ENCODE measurements at places on chromosomes 12 and 14.
A peak's percentile ranks its signal among the peaks of the same experiment; 100 is the strongest.

- no peak for DNase-seq
These were observed 54.4 kb upstream of the BMP4 start for GRCh38 chr14:54010981-54011380.

- no peak for DNase-seq
These were observed 269.9 kb upstream of the SFSWAP start for GRCh38 chr12:131441060-131441396.

- no peak for DNase-seq
These were observed 12.5 kb upstream of the SAMD4A start for GRCh38 chr14:54554401-54554800.

DNA sequence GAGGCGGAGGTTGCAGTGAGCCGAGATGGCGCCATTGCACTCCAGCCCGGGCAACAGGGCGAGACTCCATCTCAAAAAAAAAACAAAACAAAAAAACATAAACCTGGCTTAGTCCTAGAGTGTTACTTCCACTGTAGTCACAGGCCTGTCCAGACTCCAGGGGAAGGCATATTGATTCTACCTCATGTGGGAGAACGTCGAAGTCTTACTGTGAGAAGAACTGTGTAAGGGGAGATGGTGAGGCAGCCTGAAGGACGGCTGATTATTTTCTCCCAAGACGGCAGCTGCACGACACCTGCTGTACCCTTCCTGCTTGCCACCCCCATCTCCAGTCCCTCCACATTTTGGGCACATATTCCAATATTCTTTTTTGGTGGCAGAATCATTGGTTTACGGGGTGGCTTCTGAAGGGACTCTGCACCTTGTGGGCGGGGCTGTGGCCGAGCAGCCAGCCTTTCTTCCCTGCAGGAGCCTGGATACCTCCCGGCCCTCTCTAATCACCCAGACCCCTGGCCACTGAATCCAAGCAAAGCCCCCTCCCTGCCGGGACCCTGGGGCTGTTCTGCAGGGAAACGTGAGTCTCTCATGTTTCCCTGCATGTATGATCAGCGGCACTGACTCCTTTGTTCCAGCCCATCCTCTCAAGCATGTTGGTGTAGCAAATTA, 12.2 kb upstream of the KLC1 start:
- DNase-seq = no peak

- no peak for DNase-seq
These were observed 60.4 kb downstream of the TTC9 start for GRCh38 chr14:70702161-70702560.

DNA sequence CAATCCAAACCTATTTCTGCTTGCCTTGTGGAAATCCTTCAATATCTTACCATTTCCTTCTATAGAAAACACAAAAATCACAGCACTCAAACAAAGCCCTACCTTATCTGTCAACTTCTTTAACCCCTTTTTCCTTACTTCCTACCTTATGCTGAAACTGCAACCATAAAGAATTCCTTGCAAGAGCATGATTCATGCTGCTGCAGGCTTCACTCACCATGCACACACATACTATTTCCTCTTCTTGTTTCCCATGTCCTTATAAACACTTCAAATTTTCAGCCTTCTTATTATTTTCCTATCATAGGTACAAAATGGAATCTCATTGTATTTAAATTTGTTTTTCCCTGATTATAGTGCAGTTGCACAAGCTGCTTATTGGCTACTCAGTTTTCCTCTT, 23.3 kb downstream of the LMNTD1 start:
- no peak for DNase-seq

DNA sequence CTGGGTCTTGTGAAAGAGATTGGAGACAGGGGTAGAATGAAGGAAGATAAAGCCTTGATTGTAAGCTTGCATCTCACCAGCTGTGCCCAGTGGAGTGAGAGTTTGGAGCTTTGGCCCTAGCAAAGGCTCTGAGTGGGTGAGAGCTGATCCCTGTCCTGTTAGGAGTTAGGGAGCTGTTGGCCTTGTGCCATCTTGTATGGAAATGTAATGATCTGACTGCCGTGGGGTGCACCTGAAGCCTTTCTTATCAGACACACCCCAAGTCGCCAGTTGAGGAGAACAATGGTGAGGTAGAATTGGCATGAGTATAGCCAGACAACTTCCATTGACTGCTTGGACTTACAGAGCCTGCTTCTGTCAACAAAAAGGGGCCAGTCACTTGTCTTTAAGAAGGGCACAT, 130.1 kb downstream of the PRKCH start:
- DNase-seq = no peak

DNA sequence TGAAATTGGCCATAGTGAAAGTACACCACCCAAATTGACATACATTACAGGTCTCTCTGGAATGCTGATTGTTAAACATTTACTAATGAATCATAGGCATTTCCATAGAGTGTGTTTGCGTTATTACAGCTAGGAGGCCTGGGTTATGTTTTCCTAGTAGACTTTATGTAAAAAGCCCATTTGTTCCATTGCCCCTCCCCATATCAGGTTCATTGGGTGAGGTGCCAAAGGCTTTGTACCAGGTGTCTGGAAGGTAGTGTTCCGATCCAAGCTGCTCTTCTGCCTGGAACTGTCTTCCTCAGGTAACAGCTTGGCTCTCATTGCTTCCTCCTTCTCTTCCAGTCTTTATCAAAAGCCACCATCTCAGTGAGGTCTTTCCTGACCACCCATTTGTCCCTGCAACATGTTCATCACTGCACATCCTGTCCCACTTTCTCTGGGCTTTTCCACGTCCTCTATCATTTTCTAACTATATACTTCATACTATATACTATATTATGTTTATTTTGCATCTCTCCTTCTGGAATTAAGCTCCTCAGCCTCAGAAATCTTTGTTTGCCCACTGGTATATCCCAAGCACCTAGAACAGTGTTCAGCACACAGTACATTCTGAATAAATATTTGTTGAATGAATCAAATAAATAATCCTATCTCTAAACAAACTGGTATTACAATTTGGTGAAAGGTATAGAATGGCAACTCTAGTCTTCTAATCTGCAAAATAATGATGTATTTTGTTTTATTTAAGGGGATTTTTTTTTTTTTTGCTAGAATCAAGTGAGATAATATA, 252.3 kb downstream of the KTN1 start:
- DNase-seq = no peak

DNA sequence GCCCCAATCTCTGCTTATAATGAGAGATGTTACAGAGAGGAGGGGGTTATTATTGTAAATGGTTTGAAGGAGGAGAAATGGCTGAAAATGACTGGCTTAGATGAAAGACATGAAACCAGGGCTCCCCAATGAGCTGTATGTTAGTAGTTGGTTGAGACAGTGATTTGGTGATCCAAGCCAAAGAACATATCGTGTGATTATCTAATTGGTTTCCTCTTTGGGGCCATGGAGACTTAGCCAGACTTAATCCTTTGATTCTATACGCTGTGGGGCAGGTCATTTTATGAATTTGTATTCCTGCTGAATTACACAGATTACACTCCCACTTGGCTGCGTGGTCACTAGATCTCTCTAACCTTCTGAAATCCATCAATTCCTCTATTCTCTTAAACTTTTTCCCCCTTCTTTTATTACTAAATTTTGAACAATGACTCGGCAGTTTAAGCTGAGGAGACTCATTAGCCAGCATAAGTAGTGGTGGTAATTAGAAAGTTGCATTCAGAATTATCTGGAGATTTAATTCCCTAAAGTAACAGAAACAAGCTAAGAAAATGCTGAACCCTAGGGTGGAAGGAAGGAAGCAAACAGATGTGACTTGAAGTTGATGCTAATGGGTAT, 5.3 kb downstream of the TTC8 start:
- no peak for DNase-seq

GRCh38 chr14:83294941-83295340, 1761.3 kb upstream of the SEL1L start:
- DNase-seq = no peak

GRCh38 chr12:1093166-1093751, 102.2 kb downstream of the ERC1 start:
- no peak for DNase-seq

DNA sequence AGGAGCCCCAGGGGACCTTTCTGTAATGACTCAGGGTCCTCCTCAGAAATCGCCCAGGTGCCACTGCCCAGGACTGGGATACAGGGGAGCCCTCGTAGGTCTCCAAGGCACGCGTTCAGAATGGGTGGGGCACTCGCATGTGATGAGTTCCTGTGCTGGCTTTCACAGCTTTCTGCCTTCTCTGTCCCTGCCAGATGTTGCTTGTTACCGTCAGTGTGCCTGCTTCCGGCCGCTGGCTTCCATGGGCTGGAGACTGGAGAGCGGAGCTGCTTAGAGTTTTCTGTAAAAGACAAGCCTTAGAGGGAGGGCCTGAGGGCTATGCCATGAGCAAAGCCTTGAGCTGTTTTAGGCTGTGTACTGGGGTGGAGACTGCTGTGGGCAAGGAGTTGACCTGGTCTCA, 75.0 kb upstream of the SLC24A4 start:
- no peak for DNase-seq

- DNase-seq = no peak
These were observed 27.2 kb downstream of the SPX start for GRCh38 chr12:21553329-21553675.

GRCh38 chr12:116066381-116067230, 210.9 kb downstream of the MED13L start:
- peak; percentile 21 for DNase-seq

DNA sequence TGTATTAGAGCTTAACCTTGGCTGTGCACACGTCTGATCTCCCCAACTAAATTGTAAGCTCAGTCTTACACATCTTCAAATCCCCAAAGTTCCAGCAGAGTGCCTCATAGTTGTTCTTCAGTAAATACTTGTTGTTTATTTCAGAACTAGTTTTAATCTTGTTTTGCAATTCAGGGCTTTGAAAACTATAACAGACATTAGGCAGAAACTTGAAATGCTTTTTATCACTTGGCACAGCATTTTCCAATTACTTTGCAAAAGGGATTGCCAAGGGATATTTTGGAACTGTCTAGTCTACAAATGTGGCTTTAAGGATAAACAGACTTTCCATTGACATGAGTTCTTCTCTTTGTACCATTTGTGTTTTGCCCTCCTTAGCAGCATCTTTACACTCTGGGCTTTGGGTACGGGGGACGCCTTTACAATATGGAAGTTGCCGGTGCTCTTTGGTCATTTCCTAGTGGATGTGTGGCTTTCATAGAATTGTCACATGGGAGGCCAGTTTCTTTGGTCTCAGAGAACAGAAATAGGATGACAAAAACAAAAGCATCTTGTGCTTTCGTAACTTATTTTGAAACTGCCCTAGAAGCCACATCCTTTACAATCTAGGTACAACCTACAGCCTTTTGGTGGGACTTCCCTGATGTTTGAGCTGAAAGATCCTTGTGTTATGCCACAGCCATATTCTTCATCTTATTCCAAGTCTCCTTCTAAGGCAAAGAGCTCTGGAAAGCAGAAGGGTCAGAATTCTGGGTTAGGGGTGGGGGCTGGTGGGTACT, 96.9 kb downstream of the NPAS3 start:
- DNase-seq = no peak

GRCh38 chr12:64670919-64671639, 60.8 kb downstream of the RASSF3 start:
- DNase-seq = no peak

DNA sequence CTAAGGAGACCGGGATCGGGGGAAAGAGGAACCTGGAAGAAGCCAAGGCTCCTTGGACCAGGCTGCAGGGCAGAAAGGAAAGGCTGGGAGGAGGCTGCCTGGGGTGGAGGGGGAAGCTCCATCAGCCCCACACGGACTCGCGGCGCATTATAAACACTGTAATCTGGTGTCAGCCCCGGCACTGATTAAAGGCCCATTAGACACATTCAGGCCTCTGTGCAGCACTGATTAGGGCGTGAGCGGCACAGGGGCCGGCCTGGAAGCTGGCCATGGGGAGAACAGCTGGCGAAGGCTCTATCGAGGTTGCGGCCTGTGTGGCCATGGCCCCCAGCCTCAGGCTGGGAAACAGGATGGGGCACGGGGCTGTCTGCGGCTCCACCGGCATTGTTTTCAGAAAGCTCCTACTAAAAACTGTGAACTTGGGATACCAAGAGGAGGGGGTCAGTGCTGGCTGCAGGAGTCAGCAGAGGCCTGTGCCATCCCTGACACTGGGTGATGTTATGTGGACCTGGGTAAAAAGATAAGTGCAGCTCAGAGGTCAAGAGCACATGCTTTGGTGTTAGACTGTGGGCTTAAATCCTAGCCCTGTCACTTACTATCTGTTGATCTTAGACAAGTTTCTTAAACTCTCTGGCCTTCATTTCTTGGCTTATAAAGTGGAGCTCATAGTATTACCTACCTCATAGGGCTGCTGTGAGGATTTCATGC, 10.6 kb downstream of the ACVRL1 start:
- DNase-seq = no peak

GRCh38 chr12:49260166-49260565, 4.7 kb upstream of the TUBA1C start:
- DNase-seq = no peak

DNA sequence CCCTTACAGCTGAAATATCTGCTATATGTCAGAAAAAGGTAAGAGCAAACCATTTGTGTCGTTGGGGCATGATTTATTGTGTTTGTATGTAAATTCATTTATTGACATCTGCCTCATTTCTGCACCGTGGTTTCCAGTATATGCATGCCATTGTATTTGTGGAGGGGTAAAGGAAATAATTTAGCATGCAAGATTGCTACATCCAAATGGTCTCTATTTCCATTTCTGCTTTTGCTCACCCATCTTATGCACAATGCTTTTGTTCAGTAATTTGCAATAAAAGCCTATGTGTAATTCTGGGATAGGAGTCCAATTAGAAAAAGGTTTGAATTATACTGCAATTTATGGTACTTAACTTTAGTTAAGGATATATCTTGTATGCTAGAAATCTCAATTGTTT, 101.8 kb downstream of the UNC79 start:
- DNase-seq = no peak

DNA sequence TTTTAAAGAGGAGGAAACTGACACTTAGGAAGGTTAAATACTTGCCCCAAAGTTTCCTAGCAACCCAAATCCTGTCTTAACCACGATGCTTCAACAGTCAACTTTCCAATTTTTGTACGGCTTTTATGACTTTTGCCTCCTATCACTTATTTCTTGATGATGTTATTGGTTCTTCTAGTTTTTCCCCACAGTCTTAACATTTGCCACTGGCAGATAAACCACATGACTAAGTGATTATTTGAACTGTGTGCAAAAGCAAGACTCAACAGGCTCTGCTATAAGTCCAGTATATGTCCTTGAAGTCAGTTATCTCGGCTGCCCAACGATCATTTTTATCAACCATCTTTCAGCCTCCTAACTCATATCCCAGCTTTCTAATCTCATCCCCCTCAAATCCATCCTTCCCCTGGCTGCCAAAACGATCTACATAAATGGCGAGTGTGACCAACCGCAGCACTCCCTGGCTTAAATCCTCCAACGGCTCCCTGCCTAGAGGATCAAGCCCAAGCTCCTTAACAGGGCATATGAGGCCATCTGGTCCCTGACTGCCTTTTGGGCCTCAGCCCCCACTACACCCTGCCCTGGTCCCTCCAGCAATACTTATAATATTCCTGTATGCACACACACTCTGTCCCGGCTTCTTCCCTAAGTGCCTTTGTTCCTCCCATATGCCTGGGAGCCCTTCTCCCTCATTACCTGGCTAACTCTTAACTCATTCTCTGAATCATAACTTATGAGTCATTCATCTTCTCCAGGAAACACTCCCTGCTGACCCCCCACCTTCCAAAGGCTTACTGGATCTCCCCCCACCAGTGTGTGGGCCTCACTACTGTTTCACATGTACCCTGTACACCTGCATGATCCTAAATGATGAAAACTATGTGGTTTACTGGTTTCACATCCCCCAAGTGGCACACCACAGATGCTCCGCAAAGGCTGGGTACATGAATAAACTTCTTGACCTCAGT, 8.8 kb downstream of the VPS37B start:
- no peak for DNase-seq
